Activated CD8-positive, alpha-beta memory T cell treated with anti-CD3 and anti-CD28 coated beads for 4 hours (primary cell): ENCODE measurements at places on chromosomes 7 and 10.

- DNase-seq: no peak
These were observed 535.4 kb upstream of the GALNT17 start for GRCh38 chr7:70596598-70596913.

GRCh38 chr7:150800581-150801241, at the start of gene TMEM176A:
TMEM176A (plus strand) TSS chr7:150800769; CDS start chr7:150801551, 782 bp downstream.
- no peak for DNase-seq

DNA sequence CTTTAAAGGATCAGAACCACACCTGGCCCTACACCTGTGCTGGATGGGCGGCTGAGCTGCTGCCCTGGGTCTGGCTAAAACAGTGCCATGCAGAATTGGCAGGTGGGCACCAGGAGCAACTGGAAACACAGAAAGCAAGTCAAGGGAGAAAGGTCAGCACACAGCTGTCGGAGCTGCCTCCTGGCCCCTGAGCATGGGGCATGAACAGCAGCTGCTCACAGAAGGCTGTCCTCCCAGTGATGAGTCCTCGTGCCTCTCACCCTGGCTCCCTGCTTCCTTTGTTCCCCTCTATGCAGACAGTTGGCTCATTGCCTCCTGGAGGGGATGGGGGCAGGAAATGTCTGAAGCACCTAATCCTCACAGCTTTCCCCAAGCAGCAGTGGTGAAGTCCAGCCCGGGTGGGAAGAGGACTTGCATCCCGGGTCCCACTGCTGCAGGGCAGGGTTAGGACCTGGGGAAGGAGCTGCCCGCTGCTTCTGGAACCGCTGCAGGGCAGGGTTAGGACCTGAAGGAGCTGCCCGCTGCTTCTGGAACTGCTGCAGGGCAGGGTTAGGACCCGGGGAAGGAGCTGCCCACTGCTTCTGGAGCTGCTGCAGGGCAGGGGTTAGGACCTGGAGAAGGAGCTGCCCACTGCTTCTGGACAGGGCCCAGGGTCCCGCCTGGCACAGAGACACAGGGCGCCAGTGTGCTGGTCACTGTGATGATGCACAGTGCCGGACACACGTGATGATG, 37.3 kb downstream of the VIPR2 start:
- DNase-seq: no peak

- DNase-seq: no peak
These were observed 124.4 kb downstream of the KCNMA1 start for GRCh38 chr10:77513220-77513619.
